NCI-H2171 treated with DMSO at 0.1 percent for 48 hours (cell line): ENCODE measurements at places on chromosomes 1 and 21.
A peak's percentile ranks its signal among the peaks of the same experiment; 100 is the strongest.

DNA sequence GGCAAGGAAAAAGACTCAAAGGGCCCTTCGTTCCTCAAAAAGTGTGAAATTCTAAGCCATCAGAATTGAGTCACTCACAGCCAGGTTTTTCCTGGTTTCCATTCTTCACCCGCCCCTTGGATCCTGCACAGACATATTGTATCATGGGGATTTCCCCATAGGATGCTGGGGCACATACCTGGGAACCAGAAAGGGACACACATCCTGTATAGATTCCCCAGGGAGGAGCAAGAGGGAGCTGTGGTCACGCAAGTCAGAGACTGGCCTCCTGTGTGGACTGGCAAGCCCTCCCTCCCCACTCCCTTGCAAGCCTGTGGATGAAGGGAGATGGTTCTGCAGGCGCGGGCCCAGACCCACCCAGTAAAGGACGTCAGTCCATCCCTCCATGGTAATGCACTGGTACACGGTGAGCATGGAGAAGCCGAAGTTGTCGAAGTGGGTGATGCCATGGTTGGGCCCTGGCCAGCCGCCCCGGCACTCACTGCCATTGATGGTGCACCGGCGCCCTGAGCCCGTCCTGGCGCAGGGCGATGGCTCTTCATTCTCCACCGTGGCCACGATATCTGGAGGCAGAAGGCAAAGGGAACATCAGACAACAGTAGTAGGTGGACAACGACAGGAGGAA, 23.2 kb downstream of the CACNA1S start:
- DNase-seq, result no peak

- DNase-seq, result no peak
Observed at GRCh38 chr21:25094695-25095094, 512.6 kb downstream of the MRPL39 start.

GRCh38 chr1:53592985-53593757, 134.0 kb downstream of the DMRTB1 start:
- DNase-seq, result no peak

DNA sequence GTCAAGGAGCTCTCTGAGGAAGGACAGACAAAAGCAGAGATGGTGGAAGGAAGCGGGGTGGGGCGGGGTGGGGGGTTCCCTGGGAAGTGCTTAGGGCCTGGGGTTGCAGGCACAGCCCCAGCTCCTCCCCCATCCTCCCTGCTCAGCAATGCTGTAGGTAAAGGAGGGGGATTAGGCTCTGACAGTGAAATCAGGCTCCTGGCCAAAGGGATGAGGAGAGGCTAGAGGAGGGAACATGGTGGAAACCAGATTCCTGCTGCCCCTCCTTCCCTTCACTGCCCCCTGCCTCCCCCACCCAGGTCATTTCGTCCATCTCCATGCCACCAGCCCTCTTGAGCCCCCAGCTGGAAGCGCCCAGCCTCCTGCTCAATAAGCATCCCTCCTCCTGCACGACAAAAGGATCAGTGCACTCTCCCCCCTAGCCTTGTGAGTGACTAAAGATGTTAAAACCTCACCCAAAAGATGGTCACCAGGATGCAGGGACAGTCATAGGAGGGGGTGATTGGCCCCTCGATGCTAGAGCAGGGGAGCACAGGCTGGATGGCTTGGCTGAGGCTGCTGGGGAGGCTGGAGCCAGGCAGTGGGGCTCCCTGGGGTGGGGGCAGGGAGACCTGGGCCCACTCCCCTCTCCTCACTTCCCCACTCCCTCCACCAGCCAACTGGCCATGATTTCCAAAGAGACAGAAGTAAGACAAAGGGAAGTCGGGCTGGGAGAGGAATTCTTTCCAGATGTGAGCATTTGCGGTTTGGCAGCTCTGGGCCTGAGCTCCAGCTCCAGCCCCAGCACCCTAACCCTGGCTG, 2.2 kb upstream of the CRABP2 start:
- no peak for DNase-seq

DNA sequence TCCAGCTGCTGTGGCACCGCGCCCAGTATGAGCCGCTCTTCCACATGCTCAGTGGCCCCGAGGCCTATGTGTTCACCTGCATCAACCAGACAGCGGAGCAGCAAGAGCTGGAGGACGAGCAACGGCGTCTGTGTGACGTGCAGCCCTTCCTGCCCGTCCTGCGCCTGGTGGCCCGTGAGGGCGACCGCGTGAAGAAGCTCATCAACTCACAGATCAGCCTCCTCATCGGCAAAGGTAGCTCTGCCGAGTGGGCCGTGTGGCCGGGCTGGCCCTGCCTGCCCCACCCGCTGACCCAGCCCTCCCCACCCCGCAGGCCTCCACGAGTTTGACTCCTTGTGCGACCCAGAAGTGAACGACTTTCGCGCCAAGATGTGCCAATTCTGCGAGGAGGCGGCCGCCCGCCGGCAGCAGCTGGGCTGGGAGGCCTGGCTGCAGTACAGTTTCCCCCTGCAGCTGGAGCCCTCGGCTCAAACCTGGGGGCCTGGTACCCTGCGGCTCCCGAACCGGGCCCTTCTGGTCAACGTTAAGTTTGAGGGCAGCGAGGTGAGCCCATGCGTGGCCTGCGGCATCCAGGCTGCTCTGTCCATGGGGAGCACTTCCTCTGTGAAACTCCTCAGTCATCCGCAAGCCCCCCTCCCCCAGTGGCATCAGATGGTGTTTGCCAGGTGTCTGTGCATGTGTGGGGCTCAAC, 64.2 kb downstream of the PIK3CD start:
- no peak for DNase-seq

DNA sequence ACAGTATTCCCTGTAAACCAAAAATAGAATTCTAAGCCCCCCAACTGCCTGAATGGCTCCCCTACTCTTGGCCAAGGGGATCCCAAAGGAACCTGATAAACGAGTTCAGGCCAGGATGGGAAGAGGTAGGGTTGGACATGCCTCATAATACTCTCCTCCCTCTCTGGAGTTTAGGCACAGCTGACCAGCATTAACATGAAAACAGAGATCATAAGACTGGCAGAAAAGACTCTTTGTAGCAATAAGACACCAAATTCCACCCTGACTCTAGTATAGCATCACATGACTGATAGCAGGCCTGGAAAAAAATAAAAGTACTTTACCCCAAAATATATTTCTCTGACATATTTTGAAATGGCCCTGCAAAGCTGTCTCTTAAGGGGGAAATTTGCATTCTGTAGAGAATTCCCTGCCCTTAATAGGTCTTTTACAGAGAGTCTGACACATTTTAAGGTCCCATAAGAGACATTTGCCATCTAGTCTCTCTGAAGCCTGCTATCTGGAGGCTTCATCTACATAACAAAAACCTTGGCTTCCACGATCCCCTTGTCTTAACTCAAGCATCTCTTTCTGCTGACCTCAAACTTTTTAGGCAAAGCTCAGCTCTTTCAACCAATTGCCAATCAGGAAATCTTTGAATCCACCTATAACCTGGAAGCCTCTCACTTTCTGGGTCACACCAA, 55.9 kb downstream of the SIK1 start:
- no peak for DNase-seq

DNA sequence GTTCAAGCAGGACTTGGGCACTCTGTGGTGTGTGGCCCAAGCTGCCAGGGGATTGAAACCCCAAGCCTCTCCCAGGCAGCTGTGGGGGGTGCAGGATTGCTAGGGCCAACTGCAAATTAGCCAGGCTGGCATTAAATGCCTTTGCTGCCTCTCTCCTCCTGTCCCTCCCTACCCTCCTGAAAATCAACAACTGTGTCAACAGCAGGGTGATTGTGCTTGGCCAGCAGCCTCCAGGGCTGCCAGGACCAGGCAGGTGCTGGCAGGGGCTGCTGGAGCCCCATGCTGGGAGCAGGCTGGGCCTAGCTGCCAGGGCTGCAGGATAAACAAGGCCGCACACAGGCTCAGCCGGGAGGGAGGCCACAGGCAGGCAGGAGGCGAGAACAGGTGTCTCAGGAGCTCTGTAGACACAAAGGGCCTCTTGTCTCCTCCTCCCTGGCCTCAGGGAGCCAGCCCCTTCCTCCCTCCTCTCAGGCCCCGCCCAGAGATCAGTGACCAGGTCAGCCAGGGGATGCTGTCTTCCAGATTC, 11.4 kb downstream of the SOX13 start:
- DNase-seq, result peak; percentile 84
